T-cell (primary cell): ENCODE measurements at places on chromosomes 13 and 19. TPM values are rescaled to one million over a fixed set of nuclear protein-coding genes. Genes with fewer than 3 reads are reported as not detected.

PEX11G gene
- total RNA-seq: 0.99 TPM

GRCh38 chr19:33811736-33812387 lies 15.2 kb downstream of the KCTD15 start:
- peaks cover 3% of the 10 kb centered on the region for H3K4me1 ChIP-seq
- H3K27ac ChIP-seq: no peak overlapping the region
- no peak for DNase-seq
- H3K36me3 ChIP-seq: no peaks in the 10 kb centered on the region

DNA sequence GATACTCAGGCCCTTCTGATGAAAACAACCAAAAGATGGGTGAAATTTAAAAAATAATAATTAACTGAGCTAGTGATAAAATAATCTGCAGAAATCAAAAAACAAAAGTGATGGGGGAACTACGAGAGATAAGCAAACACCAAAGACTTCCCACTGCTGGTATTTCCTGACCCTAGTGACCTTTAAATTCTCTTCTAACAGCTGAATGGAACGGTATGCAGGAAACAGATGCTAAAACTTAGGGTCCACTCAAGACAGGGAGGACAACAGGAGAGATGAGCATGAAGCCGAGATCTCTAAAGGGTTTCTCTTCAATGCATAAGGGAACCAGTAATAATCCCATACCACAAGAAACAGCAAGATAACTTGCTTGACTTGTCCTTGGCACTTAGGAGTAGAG lies 50.8 kb downstream of the USP12 start:
- no peak for DNase-seq
- H3K4me3 ChIP-seq: no peak overlapping the region
- H3K27me3 ChIP-seq: no peaks in the 10 kb centered on the region
- H3K36me3 ChIP-seq: no peaks in the 10 kb centered on the region
- H3K4me1 ChIP-seq: peaks cover 5% of the 10 kb centered on the region
- no peak overlapping the region for H3K27ac ChIP-seq

- H3K27me3 ChIP-seq: peaks cover 20% of the 10 kb centered on the region
- DNase-seq: peak; percentile 14
- no peaks in the 10 kb centered on the region for H3K4me1 ChIP-seq
These were observed 38.0 kb upstream of the ZNF573 start for GRCh38 chr19:37817180-37817981.

- no peak for DNase-seq
- H3K27ac ChIP-seq: no peak overlapping the region
- H3K27me3 ChIP-seq: no peaks in the 10 kb centered on the region
These were observed 16.0 kb upstream of the ZNF554 start for GRCh38 chr19:2803486-2804155.

GRCh38 chr13:25678398-25678797 lies 306.6 kb downstream of the ATP8A2 start:
- H3K36me3 ChIP-seq: no peaks in the 10 kb centered on the region
- peak; percentile 13 for DNase-seq
- H3K27ac ChIP-seq: no peak overlapping the region

SSC5D gene
- 0.66 TPM for total RNA-seq

GRAMD1A gene
- total RNA-seq: 223 TPM

- H3K4me1 ChIP-seq: no peaks in the 10 kb centered on the region
- DNase-seq: no peak
- H3K4me3 ChIP-seq: no peak overlapping the region
- H3K27me3 ChIP-seq: no peaks in the 10 kb centered on the region
- no peak overlapping the region for H3K27ac ChIP-seq
- peaks cover 89% of the 10 kb centered on the region for H3K36me3 ChIP-seq
These were observed 33.1 kb downstream of the CAPN12 start for GRCh38 chr19:38710928-38711725.

DNA sequence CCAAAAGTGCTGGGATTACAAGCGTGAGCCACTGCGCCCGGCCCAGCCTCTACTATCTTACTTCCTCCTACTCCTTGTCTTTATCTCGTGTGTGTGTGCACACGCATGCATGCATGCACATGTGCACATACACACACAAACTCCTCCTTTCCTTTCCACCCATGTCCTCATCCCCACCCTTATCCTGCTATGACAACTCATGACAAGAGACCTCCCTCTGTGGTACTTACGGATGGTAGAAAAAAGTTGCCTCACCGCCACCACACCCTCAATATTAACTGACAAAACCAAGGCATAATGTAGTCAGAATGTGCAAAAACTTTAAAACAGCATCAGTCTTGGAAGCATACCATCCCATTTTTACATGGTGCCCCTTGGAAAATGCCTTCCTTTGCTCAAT lies 15.9 kb upstream of the EEF1AKMT1 start:
- H3K4me1 ChIP-seq: no peaks in the 10 kb centered on the region
- peaks cover 7% of the 10 kb centered on the region for H3K36me3 ChIP-seq
- H3K27me3 ChIP-seq: no peaks in the 10 kb centered on the region

DNA sequence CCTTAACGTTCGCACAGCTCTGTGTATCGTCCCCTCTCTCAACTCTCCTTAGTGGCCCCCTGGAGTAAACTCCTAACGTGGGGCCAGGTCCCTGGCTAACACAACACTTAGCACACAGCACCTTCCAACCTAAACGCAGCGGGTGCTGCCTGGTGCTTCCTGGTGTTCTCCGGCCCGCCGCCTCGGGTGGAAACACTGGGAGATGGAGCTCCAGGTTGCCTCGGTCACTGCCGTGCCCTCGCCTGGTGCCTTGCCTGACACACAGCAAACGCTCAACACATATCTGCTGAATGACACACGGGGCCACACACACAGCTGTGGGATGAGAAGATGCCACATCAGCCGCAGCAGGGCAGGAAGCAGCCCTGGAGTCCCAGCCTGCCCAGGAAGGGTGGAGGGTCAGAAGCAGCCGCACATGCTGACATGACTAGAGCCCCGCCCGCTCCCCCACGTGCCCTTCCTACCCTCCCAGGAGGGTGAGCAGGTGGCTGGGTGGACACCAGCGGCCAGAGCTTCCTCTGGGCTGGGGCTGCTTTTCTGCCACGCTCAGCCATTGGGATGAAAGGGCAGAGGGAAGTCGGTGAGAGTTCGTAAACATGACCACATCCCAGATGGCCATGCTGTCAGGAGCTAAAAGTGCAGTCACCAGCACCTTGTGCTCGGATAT lies 6.6 kb downstream of the PEPD start:
- no peaks in the 10 kb centered on the region for H3K27me3 ChIP-seq
- no peak overlapping the region for H3K4me3 ChIP-seq
- H3K4me1 ChIP-seq: peaks cover 26% of the 10 kb centered on the region
- DNase-seq: no peak
- peak overlapping the region; percentile 7 for H3K27ac ChIP-seq
- H3K36me3 ChIP-seq: peaks cover 7% of the 10 kb centered on the region

- no peaks in the 10 kb centered on the region for H3K27me3 ChIP-seq
- no peak overlapping the region for H3K4me3 ChIP-seq
- H3K4me1 ChIP-seq: no peaks in the 10 kb centered on the region
- no peak overlapping the region for H3K27ac ChIP-seq
- no peaks in the 10 kb centered on the region for H3K36me3 ChIP-seq
- no peak for DNase-seq
These were observed 24.6 kb downstream of the POP4 start for GRCh38 chr19:29630655-29631054.

SPRYD7 gene
- 1.6 TPM for total RNA-seq

- peaks cover 7% of the 10 kb centered on the region for H3K27me3 ChIP-seq
- H3K4me1 ChIP-seq: no peaks in the 10 kb centered on the region
- H3K4me3 ChIP-seq: no peak overlapping the region
These were observed 58.8 kb upstream of the ABCC4 start for GRCh38 chr13:95360052-95360451.

CYP4F12 gene
- total RNA-seq: 2.4 TPM

DNA sequence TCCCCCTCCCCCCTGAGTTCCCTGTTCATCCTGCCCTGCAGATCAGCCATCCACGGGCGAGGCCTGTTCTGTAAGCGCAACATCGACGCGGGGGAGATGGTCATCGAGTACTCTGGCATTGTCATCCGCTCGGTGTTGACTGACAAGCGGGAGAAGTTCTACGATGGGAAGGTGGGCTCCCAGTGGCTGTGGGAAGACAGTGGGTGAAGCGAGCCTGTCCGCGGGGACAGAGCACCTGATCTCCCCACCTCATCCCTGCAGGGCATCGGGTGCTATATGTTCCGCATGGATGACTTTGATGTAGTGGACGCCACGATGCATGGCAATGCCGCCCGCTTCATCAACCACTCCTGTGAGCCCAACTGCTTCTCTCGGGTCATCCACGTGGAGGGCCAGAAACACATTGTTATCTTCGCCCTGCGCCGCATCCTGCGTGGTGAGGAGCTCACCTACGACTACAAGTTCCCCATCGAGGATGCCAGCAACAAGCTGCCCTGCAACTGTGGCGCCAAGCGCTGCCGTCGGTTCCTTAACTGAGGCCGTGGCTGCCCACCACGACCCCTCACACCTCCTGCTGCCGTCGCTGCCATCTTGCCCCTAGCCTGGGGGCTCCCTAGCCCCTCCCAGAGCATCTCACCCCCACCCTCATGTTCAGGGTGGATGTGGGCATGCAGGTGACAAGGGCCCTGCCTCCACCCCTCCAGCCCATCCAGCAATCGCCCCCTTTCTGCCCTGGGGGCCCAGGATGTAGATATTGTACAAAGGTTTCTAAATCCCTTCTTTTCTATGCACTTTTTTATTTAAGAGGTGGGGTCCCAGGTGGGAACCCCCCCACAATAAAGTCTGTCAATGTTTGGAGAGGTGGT lies 4.0 kb downstream of the IGFLR1 start:
- H3K4me3 ChIP-seq: no peak overlapping the region
- H3K36me3 ChIP-seq: peaks cover 12% of the 10 kb centered on the region
- no peaks in the 10 kb centered on the region for H3K27me3 ChIP-seq
- no peak overlapping the region for H3K27ac ChIP-seq
- DNase-seq: no peak

ZNF723 gene
- total RNA-seq: not detected

- H3K4me1 ChIP-seq: no peaks in the 10 kb centered on the region
- no peak overlapping the region for H3K27ac ChIP-seq
- H3K27me3 ChIP-seq: no peaks in the 10 kb centered on the region
- no peak overlapping the region for H3K4me3 ChIP-seq
- no peak for DNase-seq
- peaks cover 8% of the 10 kb centered on the region for H3K36me3 ChIP-seq
These were observed 70.2 kb downstream of the KLF2 start for GRCh38 chr19:16394681-16395375.
